ENCODE measurements at places on chromosomes 3 and 15.
A peak's percentile ranks its signal among the peaks of the same experiment; 100 is the strongest.

DNA sequence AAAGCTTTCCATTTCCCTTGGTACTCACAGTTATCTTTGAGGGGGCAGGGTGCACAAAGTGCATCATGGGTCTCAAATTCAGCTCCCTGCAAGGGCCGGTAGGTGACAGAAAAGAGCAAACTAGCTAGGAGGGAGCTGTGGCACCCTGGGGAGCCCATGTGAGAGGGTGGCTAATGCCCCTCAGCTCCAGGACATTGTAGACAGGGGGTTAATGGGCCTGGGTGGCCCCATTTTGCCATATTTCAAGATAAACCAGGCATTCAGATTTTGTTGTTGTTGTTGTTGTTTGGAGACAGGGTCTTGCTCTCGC, 3.7 kb upstream of the SLC6A6 start:
- DNase-seq = no peak

GRCh38 chr3:19171794-19172193, 23.5 kb downstream of the KCNH8 start:
- no peak for DNase-seq

GRCh38 chr3:118536764-118537163, 497.9 kb downstream of the IGSF11 start:
- DNase-seq = no peak

- DNase-seq = peak; percentile 50
These were observed 20.2 kb upstream of the BTLA start for GRCh38 chr3:112519424-112520001.

DNA sequence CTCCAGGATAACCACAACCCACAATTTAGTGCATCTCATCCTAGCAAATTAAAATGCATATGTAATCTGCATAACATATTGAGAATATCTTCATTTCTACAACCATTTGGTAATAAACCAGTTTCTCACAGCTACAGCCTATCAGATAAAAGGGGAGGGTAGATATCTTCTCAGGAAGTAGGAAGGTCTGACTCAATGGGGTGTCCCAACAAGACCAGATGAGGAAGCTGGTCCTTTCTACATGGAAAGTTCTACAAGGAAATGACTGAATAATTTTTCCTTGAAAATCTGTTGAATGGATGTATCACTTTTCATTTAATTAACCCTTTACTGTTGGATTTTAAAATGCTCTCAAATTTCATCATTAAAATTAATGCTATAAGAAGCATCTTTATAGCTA, 17.4 kb upstream of the TMPRSS7 start:
- DNase-seq = no peak

DNA sequence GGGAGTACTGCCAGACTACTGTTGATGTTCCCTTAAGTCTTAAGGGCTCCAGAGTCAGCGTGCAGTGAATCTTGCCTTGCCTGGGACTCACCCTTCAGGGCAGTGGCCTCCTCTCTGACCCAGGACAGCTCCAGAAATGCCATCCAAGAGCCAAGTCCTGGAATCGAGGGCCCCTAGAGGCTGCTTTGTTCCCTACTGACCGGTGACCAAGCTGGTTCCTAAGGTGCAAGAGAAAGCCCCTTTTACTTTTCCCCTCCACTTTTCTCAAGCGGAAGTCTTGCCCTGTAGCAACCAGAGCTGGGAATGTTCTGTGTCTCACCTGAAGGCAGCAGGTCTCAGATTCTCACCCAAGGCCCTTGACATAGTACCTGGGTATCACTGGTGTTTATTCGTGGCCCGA, 238.0 kb downstream of the DOCK3 start:
- DNase-seq = no peak

DNA sequence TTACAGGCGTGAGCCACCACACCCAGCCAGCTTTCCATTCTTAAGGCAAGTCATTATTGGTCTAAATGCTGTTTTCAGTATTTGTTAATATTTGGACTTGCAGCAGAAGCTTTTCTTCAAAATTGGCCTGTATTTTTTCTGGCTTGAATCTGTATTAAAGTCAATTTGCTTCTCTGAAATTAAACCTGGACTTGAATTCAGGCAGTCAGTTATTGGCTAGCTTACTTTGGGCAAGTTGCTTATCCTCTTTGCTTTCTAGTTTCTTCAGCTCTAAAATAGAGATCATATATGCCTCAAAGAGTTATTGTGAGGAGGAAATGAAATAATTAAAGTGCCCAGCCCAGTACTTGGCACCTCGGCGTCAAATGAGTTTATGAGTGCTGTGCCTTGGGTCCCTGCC, 17.3 kb downstream of the STARD9 start:
- no peak for DNase-seq

DNA sequence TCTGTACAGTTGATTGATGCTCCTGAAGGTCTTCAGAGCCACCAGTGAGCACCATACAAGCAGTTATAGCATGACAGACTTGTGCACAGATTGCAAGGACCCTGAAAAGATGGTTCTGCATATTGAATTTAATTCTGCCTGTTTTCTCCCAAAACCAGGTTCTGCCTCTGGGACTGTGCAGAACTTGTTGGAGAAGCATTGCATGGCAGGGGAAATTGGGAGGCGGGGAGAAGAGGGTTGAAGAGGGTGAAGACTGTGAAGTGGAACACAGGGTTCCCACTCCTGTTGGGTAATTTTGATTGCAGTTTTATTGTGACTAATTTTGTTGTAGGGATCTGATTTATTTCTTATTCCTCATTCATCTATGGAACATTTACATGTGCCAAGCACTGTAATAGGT, 10.3 kb downstream of the ZNF80 start:
- no peak for DNase-seq

- DNase-seq = no peak
These were observed 753.3 kb upstream of the ROBO1 start for GRCh38 chr3:80521081-80521480.

GRCh38 chr3:28564211-28564610, 215.6 kb upstream of the AZI2 start:
- DNase-seq = no peak

DNA sequence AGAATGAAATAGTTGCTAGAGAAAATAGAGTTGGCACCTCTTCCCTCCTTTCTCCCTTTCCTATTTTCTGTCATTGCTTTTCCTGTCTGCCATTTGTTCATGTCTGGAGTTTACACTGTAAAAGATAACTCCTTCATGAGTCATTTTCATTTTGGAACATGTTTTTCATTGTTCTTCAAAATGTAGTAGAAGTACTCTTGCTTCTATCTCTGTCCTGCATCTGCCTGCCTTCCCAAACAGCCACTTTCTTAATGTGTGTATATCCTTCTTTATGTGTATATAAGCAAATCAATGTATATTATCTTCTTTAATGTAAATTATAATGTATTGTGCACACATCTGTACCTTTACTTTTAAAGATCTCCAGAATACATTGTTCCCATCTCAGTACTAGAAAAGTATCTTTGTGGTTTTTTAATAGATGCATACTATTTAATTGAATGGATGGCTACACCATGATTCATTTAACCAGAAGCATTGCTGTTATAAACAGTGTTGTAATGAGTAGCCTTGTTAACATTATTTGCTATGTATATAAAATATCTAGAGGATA, 41.1 kb downstream of the TSC22D2 start:
- peak; percentile 39 for DNase-seq

GRCh38 chr15:41832875-41833274, 5.0 kb downstream of the JMJD7 start:
- DNase-seq = no peak

DNA sequence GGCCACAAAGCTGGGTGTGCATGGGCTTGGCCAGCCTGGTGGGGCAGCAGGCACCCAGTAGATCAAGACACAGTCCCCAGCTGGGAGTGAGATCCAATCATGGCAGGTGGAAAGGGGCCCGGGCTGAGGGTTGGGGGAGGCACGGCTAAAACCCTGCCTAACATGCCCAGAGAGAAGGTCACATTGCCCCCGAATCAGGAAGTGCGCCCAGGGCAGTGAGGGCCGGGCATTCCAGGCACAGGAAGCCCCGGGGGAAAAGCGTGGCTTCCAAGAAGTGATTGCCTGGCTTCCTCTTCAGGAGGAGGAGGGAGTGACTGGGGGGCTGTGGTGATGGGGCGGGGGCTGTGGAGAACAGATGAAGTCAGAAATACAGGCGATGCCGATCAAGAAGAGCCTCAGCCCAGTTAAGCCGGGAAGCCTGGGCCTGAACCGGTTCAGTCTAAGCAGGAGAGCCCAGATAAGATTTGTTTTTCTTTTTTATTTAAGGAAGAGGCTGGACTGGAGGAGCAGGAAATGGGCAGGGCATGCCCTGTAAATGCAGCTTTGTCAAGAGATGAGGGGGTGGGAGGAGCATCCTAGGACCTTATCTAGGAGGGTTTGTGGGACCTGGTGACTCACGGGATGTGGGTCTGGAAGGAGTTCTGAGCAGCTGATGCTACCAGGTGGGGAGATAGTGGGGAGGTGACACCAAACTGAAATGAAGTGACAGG, 83.9 kb downstream of the CHSY1 start:
- peak; percentile 61 for DNase-seq

DNA sequence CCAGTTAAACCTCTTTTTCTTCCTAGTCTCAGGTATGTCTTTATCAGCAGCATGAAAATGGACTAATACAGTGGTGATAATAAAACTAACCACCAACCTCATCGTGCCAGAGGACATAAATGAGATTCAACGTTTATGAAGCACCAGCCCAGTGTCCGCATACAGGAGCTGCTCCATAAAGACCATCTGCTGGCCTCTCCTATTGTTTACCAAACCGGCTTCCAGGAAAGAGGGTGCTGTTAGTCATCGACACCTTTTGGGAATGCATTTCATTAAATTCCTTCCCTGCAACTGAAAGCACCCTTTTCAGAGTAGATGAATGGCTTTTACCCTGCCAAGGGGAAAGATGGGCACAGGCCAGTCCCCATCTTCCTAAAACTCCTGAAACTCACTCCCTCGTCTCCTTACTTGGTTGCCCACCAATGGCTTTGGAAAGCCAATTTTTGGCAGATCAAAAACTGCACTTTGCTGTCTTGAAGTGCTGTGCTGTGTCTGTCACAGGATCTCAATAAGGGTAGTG, 122.1 kb downstream of the AQP9 start:
- DNase-seq = no peak

DNA sequence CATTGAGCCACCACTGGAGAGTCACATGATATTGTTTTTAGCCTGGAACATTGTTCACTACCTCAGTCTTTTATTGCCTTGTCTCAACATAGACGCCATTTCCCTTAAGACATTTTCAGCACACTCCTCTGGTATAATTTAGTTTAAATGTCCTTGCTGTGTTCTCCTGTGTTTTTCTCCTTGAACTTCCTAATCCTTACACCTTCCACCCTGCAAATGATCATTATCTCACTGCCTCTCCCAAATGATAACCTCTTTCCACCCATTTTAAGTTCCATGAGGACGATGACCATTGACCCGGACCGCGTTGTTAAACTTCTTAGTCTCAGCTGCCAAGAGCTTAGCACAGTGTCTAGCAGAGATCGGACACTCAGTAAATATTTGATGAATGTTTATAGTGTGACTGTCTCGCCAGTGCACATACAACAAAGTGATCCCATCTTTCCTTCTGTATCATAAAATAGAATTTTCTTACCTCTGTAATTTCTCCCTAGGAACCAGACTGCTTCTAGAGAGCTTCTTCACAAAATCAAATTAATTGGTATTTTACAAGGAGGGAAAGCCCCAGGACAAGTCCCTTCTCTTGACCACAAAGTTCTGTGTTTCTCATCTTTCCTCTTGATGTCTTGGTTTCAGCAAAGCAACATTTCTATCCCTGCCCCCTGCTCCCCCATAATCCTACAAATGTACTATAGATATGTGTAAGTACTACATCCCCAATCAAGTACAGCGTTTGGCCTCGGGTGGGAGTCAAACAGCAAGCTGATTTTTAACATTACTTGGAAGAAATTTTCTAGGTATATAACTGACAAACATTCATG, 429.6 kb downstream of the LPP start:
- DNase-seq = no peak

DNA sequence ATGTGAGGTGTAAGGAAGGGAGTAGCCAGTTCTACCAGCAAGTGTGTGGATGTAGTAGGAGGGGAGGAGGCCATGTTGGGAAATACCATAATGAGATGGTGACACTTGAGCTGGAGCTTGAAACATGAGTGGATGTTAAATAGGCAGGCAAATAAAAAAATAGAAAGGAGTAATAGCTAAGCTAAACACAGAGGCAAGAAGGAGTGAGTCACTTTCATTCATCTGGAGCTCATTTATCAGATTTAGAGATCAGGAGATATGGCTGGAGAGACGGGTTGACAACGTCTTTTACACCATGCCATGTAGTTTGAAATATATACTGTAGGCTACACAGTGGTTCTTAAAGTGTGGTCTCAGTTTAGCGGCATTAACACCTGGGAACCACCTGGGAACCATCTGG, 390.5 kb downstream of the DIPK2A start:
- DNase-seq = no peak

DNA sequence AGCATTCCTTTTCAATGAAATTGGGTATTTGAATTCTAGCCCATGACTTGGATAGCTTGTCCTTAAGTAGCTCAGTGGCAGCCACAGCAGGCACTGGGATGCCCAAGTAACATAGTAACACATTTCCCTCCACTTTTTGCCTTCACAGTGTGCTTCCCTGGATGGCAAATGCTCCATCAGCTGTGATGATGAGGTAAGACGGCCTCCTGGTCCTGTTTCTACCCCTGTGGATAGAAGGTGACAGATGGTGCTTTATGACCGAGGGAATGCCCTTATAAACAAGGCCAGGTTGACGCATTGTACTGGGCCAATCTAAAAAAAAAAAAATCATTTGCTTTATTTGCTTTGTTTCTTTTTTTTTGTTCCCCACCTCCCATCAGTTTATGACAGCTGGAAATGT, 41.8 kb upstream of the LRTM1 start:
- DNase-seq = no peak

DNA sequence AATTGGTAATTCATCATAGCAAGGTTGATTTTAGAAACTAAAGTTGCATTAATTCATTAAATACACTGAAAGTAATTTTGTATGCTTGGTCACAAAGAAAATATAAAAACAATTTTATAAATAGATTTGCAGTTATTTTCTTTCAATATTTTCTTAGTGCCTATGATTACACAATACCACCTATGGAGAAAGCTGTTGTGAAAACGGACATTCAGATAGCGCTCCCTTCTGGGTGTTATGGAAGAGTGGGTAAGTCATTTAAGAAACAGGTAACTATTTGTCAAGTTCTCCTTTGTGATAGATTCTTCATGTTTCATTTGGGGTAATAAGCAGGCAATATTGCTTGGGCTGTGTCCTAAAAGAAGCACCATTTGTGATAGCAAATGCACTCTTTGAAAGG, 3.0 kb downstream of the DUT start:
- no peak for DNase-seq

- DNase-seq = peak; percentile 34
These were observed 39.9 kb upstream of the LRTM1 start for GRCh38 chr3:54967731-54968161.

- DNase-seq = no peak
These were observed 1.9 kb downstream of the RTP4 start for GRCh38 chr3:187370051-187370450.

- no peak for DNase-seq
These were observed 68.7 kb downstream of the CCNL1 start for GRCh38 chr3:157091083-157091833.

- peak; percentile 39 for DNase-seq
These were observed 34.1 kb upstream of the HACD2 start for GRCh38 chr3:123618768-123619484.

DNA sequence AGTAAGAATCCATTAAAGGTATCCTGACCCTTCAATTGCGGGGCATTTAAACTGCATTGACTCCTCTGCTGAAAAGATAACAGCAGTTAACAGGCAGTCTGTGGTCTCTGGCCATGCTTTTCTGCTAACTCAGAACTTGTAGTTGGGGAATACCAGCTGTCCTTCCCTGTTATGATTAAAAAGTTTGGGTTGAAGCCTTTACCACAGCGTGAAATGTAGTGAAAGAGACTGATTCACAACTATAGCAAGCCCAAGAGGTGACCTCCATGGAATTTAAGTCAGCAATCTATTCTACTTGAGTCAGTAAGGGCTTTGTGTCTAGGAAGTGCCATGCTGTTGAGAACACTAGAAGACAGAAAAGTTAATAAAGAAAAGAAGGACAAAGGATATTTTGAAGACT, 1037.3 kb downstream of the SI start:
- DNase-seq = no peak

Measured in AG04450 (cell line).